ENCODE measurements at places on chromosomes 1 and 21.

GRCh38 chr1:248807067-248807737 is 18.5 kb downstream of the SH3BP5L start:
- DNase-seq: peak; percentile 53

DNA sequence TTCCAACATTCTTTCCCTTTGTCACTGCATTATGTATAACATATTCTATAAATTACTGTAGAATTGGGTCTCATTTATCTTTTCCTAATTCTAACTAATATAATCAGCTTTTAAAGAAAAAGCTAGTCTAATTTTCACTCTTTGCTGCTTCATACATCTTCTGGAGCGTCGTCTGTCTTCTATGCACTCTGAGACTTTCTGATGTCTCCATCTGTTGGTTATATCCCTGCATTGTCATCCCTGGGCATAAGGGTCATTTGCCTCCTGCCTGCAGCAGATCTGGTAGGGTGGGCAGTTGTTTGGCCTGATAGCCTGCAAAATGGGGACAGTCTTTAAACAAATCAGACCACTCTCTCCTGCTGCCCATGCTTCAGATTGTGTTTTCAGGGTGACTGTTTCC is 40.8 kb upstream of the DYNLT5 start:
- no peak for DNase-seq

DNA sequence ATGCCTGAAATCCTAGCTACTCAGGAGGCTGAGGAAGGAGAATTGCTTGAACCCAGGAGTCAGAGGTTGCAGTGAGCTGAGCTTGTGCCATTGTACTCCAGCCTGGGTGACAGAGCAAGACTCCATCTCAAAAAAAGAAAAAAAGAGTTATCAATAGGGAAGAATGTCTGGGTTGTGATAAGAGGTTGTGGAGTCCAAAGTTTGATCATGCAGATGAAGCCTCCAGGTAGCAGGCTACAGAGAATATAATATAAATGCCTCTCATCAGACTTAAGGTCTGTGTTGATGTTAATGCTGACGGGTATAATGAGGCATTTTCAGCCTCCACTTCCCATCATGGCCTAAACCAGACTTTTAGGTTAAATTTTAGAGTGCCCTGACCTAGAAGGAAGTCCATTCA is 24.6 kb downstream of the TLR5 start:
- DNase-seq: no peak

DNA sequence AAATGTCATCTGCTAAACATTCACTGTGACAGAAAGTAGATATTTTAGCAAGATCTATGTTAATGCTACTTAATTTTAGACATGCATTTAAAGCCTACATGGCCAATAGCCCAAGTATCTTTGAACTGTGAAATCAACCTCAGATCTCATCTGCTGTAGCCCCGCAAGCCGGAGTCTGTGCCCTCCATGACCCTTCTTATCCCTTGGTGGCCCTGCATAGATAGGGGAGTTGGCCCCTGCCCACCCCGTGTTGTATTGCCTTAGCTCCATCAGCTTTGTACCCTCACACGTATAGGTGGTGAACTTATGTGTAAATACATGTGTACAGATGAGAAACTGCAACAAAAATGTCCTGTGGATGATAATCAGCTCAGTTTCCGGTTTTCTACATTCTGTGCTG is 18.5 kb downstream of the ATP5PO start:
- DNase-seq: no peak

DNA sequence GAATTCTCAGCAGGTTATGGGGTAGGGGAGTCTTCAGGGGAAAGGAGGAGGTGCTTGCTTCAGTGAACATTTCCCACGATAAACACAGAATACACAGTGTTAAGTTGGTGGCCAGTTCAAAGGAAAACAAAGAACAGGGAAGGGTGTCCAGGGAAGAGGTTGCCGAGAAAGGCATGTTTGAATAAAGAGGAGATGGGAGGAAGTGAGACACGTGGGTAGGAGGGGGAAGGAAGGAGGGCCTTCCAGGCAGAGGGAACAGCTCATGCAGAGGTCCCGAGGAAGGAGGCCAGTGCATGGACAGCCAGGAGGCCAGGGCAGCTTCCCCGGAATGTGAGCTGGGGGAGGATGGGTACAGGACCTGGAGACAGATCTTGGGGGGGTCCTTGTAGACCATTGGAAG is 130.3 kb upstream of the TMEM51 start:
- no peak for DNase-seq

- no peak for DNase-seq
Observed at GRCh38 chr1:33045814-33046213, 9.1 kb upstream of the AK2 start.

GRCh38 chr1:158685085-158685484 is 1.4 kb downstream of the SPTA1 start:
- no peak for DNase-seq

DNA sequence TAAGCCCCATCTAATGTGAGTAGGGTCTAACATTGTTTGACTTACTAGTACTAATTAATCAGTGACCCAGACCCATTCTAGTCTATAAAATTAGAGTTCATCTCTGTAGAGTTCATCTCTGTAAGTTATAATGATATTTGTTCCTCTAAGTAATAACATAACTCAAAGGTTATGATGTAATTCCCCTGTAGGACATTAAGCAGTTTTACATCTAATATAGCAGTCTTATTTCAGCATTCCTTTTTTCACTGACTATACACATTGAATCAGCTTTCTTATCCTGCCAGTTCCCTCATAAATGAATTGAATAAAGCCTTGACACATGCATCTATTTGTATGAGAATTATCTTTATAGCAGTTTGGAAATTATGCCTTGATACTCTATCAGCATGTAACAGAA is 90.9 kb downstream of the SH3GLB1 start:
- no peak for DNase-seq
